ENCODE measurements at places on chromosomes 4 and X. TPM values are rescaled to one million over a fixed set of nuclear protein-coding genes. Genes with fewer than 3 reads are reported as not detected.

GRCh38 chr4:181528570-181529184 is 714.5 kb upstream of the TENM3 start:
- no peaks in the 10 kb centered on the region for H3K4me1 ChIP-seq
- no peak overlapping the region for H3K27ac ChIP-seq
- DNase-seq = peak; percentile 56
- 0 out of 3 replicates have a peak, but pooled peaks cover 2% of the 10 kb centered on the region for H3K27me3 ChIP-seq
- no peak overlapping the region for H3K4me3 ChIP-seq

DNA sequence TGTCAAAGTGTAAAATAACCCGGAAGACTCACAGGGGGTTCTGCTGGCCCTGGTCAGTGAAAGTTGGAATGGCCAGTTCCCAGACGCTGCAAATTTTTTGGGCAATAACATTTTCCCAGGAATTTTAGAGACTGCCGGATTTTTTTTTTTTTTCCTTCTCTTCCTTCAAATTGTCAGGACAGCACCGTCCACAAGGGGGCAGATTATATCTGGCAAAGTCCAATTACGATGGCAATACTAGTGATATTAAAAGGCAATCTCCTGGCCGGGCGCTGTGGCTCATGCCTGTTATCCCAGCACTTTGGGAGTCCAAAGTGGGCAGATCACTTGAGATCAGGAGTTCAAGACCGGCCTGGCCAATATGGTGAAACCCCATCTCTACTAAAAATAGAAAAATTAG is 20.5 kb downstream of the SLC25A5 start:
- DNase-seq = peak; percentile 27
- H3K4me1 ChIP-seq = no peaks in the 10 kb centered on the region
- no peaks in the 10 kb centered on the region for H3K27me3 ChIP-seq
- no peaks in the 10 kb centered on the region for H3K36me3 ChIP-seq
- no peak overlapping the region for H3K4me3 ChIP-seq

GRCh38 chrX:42398967-42399631 is 378.9 kb downstream of the PPP1R2C start:
- H3K36me3 ChIP-seq = no peaks in the 10 kb centered on the region
- no peak overlapping the region for H3K4me3 ChIP-seq
- no peak for DNase-seq
- no peak overlapping the region for H3K27ac ChIP-seq

GRCh38 chr4:119204916-119205315 is 7.6 kb upstream of the USP53 start:
- no peak overlapping the region for H3K4me3 ChIP-seq
- no peak for DNase-seq
- H3K4me1 ChIP-seq = no peaks in the 10 kb centered on the region

DNA sequence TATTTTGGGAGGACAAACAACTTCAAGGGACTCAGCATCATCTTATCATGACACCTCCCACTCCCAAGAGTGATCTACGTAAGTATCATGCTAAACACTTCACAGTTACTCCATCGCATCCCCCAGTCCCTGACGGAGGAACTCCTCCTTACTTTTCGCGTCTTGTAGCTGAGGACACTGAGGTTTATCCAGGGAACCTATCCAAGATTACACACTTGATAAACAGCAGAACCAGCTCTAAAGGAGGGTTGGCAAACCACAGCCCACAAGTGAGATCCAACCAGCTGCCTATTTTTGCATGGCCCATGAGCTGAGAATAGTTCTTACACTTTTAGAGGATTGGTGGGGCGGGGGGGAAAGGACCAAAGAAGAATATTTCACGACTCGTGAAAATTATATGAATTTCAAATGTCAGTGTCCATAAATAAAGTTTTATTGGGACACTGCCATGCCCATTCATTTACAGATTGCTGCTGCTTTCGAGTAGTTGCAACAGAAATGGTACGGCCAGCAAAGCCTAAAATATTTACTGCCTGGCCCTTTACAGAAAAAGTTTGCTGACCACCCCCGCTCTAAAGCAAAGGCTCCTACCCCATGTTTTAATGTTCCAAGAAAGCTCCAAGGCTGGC is 47.8 kb downstream of the SEPSECS start:
- H3K4me3 ChIP-seq = no peak overlapping the region
- no peak overlapping the region for H3K27ac ChIP-seq
- H3K4me1 ChIP-seq = peaks cover 13% of the 10 kb centered on the region
- no peaks in the 10 kb centered on the region for H3K27me3 ChIP-seq
- no peak for DNase-seq

GRCh38 chrX:14032406-14032805 is 2.7 kb upstream of the GEMIN8 start:
- no peak overlapping the region for H3K27ac ChIP-seq
- no peaks in the 10 kb centered on the region for H3K27me3 ChIP-seq
- no peak overlapping the region for H3K4me3 ChIP-seq
- peaks cover 11% of the 10 kb centered on the region for H3K4me1 ChIP-seq

The C4orf36 gene
- total RNA-seq = not detected

DNA sequence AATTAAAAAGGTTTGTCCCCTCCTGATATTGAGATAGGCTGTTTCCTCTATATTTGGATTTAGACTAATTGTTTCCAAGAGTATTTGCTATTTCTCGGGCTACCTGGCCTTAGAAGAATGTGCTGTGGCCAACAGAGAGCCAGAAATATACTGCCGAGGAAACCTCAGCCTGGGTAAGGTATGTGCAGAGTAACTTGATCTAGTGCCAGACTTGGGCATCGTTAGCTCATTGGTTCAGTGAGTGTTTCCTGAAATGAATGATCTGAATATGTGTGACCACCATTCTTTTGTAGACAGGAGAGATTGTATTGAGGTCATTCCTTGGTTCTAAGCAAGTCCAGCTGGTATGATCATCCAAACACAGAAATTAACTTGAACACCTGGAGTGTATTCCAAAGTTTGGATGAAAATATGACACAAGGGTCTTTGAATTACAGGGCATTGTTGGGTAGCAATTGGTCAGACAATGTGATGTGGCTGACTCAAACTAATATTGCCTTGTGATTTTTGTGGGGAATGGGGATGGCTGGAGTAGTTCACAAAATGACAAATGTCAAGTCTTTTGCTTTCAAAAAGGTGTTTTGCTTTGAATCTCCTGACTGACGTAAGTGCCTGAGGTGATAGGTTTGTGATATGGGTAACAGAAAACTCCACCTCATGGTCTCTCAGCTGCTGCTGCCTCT is 100.2 kb upstream of the CXCL13 start:
- H3K27me3 ChIP-seq = no peaks in the 10 kb centered on the region
- H3K4me1 ChIP-seq = no peaks in the 10 kb centered on the region
- DNase-seq = no peak
- no peak overlapping the region for H3K27ac ChIP-seq

DNA sequence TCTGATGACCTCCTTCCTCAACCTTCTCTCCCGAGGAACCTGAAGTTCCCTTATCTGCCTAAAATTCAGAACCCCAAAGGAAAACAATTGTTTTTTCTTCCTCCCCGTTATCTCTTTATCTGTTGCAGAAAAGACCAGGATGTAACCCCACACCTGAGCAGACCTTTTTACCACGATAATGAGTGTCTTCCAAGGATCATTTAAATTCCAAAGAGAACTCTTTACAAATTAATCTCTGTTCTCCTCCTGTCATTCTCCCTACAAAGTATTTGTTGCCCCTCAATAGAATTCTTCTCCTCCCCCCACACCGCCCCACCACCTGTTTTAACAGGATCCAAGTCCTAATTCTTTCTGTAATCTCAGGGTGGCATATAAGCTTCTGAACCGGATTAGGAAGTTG is 78.5 kb upstream of the NLGN4X start:
- DNase-seq = no peak
- H3K27me3 ChIP-seq = no peaks in the 10 kb centered on the region
- no peaks in the 10 kb centered on the region for H3K36me3 ChIP-seq

Data from HepG2 (cell line).